Fibroblast of gingiva (primary cell): ENCODE measurements at places on chromosomes 5 and 9.

- DNase-seq = no peak
Measured at GRCh38 chr5:56281489-56282165, 48.5 kb upstream of the ANKRD55 start.

GRCh38 chr5:56026863-56027300 is 32.1 kb upstream of the IL6ST start:
- DNase-seq = peak; percentile 96

DNA sequence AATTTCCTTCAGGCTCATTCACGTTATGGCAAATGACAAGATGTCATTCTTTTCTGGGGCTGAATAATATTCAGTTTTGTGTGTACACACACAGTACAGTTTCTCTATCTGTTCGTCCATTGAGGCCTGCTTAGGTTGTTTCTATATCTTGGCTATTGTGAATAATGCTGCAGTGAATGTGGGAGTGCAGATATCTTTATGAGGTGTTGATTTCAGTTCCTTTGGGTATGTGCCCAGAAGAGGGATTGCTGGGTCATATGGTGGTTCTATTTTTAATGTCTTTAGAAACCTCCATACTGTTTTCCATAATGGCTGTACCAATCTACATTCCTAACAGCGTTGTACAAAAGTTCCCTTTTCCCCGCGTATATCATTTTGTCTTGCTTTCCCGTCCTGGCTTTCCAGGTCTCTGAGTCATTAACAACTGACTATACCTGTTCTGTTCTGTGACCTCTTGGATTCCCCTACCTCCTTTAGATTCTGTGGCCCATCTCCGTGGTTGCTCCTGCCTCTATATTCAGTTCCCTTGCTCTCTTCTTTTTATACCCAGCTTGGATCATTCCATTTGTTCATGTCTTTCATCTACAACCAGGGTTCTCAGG is 6.8 kb downstream of the SNX30 start:
- no peak for DNase-seq

- DNase-seq = no peak
Measured at GRCh38 chr9:36966371-36967097, 67.5 kb downstream of the PAX5 start.

DNA sequence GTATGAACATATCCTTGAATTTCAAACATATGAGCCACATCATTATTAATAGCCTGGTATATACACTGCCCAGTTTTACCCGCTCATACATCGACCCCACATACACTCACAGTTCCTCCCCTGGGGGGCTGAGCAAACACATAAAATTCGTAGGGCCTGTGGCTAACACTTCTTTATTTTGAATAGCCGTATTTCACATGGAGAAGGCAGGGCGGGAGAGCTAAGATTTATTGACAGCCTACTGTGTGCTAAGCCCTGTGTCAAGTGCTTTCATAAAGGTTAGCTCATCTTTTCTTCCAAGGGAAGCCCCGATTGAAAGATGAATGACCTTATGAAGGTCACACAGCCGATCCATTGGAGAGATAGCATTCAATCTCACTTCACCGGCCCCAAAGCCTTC is 134.4 kb downstream of the ENC1 start:
- DNase-seq = no peak

GRCh38 chr9:109708451-109708945 is 71.5 kb upstream of the PALM2AKAP2 start:
- peak; percentile 80 for DNase-seq

DNA sequence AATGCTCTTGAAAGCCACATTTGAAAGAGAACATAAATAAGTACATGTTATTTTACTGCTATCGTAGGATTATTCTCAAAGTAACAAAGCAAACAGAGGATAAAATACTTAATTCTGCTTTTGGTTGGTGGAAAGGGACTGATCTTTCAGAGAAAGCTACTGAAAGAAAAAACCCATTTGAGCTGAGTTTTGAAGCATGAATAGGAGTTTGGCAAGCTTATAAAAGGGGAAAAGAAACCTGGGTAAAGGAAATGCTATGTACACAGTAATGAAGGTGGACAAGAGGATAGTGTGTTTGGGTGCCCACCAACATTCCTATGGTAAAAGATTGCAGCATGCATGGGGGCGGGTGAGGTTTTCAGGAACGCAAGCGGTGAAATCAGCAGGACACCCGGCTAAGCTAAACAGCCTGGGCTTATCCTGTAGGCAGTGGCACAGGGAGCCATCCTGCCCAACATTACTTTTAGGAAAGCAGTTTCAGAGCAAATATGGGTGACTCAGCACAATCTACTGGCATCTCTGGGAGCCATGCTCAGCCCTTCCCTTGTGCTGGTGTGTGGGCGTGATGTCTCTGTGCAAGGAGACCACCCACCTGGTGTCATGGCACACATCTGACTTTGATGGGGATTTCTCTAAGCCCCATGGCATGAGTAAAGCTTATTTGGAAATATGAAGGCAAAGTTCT is 673.9 kb upstream of the KLF4 start:
- DNase-seq = peak; percentile 37

DNA sequence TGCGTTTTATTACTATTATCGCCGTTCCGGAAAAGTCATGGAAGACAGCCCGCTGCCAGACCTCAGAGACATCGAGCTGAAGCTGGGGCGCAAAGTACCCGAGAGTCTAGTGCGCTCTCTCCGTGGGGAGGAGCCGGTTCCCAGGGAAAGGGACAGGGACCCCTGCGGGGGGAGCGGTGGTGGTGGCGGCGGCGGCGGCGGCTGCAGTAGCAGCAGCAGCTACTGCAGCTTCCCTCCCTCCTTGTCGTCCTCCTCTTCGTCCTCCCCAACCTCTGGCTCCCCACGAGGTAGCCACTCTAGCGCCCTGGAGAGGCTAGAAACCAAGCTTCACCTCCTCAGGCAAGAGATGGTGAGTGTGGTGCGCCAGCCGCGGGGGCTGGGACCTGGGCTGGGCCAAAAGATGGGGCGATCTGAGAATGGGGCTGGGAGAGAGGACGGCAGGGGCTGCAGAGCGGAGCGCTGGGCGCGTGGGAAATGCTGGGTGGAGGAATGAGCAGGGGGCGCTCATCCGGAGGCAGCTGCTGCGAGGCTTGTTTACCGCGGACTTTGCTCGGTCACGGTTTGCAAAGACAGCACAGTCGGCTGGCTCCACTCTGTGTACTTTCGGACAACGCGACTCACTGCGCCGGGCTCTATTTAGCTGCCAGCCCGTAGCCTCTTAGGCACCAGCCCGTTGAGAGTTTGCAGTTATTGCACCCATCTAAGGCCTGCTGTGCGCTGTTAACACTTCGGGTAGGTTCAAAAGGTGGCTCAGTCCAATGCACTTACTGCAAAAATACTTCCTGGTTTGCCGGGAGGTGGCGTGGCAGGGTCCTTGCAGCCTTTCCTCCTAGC is 1.1 kb downstream of the LURAP1L start:
- DNase-seq = peak; percentile 92

- no peak for DNase-seq
Measured at GRCh38 chr5:142474431-142475094, 149.7 kb upstream of the SPRY4 start.

- peak; percentile 56 for DNase-seq
Measured at GRCh38 chr5:72325566-72326305, 5.6 kb downstream of the PTCD2 start.
